ENCODE measurements at places on chromosomes 3 and 15.

DNA sequence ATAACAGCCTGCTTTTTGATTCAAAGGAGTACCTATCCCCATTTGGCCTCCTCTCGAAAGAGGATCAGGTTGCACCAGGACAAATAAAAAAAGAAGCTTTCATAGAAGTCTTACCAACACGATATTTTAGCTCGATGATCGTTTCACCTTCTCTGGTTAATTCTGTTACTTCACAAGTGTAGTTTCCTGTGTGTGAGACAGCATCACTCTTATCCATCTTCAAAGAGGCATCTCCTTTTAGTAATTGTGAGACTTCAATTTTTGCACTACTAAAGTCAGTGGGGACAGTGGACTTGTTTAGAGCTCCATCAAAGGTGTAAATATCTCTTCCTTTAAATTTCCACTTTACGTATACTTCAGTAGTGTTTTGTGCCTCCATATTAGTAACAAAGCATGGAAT lies 11.0 kb downstream of the CD47 start:
- DNase-seq, result no peak

DNA sequence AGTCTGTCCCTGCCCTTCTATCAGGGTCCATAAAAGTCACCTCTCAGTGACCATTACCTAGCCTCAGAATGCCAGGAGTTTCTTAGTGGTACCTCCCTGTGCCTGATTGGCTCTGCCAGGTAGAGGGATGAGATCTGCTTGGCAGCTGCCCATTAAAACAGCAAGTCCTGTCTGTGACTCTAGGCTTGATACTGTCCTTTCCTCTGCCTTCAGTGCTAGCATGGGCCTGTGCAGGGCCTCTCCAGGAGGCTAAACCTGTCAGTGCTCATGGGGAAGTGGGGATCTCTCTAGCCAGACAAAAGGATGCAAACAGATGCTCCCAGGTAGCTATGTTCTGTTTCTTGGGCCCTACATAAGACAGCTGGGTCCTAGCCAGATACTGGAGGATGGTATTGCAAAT lies 10.0 kb upstream of the MANF start:
- no peak for DNase-seq

GRCh38 chr3:157127831-157128767 lies 31.8 kb downstream of the CCNL1 start:
- DNase-seq, result peak; percentile 84

GRCh38 chr3:142777927-142778326 lies 54.1 kb downstream of the TRPC1 start:
- no peak for DNase-seq

GRCh38 chr3:16802389-16802788 lies 82.4 kb upstream of the PLCL2 start:
- peak; percentile 11 for DNase-seq

DNA sequence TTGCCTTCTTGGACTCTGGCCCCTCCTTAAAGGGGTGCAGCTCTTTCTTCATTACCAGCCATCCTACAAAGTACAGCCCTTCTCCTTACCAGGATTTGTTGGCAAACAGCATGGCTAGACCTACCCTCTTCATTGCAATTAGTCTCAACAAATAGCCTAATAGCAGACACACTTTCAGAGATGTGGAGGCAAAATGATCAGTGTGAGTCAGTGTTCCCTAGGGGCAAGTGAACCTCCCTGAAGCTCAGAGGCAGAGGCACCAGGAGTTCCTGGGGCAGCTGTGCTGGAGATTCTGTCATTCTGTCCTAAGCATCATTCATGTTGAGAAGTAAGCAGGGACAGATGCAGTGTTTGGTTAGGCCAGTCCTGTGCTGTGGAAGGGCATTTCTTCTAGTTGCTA lies 14.6 kb upstream of the MECOM start:
- no peak for DNase-seq

- DNase-seq, result peak; percentile 45
Observed at GRCh38 chr3:190514413-190515153, 698 bp downstream of the IL1RAP start.

DNA sequence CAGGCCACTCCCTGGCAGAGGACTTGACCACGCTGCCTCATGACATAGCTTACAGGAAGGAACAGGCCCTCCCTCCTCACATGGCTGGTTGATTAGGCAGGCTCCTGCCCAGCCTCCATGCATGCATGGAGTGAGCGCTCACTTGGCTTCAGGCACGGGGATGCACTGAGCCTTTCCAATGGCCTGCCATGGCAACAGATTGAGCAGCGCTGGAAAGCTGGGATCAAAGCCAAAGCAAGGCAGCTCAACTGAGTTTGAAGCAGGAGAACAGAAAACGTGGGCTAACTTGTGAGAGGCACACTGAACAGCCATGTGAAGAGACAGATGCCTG lies 5.9 kb upstream of the GRAMD2A start:
- DNase-seq, result peak; percentile 90

DNA sequence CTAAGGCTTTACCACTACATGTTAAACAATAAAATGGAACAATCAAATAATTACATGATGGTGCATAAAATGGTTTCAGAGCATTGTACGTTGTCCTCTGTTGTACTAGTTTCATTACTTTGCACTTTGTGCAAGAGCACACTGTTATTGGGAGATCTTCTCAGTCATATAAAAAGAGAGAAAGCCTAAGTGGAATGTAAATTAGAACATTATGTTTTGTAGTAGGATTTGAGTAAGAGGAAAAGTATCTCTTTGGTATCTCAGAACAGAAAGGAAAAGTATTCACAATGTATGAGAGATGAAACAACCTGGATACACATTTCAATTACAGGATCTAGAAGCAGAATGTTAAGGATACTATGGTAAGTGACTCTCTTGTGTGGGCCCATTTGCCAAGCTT lies 26.9 kb upstream of the PLSCR2 start:
- no peak for DNase-seq

DNA sequence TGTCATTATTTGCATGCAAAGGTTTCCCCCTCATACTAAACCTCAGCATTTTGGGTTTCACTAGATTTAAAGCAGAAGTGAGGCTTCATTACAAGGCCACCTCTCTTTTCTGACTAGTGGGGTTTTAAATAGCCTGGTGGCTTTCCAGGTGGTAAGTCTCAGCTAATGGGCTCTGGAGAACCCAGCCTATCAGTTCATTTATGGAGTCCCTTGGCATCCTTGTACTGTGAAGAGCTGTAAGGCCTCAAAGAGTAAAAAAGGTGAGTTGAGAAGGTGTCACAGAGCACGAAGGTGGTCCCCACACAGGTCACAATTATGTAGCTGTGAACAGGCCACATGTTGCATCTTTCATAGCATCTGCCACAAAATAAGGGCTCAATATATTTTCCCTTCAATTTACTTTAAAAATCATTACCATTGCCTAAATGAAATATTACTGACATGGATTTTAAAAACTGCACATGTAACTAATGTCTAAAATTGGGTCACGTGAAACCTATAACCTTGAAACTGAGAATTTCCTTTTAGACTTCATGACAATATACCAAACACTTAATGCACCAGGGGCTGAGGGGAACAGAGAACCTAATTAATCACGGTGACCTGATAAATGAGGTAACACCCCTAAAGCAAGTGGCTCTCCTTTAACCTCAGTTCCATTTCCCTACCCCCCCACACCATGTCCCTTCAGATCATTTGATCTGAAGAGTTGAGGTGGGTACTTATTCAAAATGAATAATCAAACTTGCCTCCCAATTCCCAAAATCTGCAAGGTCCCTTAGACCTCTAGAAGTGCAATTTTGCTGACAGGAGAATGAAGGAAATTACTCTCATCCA lies 1.3 kb downstream of the NGLY1 start:
- DNase-seq, result no peak

DNA sequence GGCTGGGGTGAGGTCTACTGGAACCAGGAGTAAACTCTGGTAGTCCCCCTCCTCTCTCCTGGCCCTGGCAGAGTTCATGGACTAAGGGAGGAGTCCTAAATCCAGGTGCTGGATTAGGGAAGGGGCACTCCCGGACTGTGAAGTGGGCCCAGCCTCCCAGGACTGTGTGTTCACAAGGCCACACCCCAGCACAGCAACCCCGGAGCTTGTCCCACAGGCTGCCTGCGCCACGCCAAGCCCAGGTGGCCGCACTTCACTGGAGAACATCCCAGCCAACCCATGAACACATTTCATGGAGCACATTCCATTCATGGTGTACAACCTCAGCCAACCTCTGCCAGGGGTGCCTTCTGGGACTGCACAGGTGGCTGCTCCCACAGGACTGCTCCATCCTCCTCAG lies 8.2 kb downstream of the ARPIN start:
- DNase-seq, result no peak

GRCh38 chr3:168088106-168088720 lies 7.5 kb downstream of the GOLIM4 start:
- no peak for DNase-seq

DNA sequence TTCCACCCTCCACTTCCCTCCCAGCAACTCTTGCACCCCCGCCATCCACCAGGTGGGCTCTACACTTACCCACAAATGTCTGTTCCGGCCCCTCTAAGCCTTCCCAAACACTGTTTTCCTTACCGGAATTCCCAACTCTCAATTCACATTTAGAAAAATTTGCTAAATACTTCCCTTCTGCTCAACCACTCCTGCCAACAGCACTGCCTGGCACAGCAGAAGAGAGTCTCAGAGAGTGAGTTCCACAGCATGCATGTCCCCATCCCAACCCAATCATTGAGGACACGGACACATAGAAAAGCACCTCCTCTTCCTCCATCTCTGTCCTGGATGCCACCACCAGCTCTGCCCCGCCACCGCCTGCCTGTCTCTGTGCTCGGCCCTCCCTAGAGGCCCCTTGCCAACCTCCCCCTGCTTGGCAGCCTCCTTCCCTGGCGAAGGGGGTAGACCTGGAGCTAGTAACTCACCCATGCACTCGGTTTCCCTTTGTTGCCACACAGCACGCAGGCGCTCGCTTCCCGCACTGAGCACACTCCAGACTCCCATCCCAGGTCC lies 66.2 kb upstream of the SLC6A1 start:
- DNase-seq, result no peak

DNA sequence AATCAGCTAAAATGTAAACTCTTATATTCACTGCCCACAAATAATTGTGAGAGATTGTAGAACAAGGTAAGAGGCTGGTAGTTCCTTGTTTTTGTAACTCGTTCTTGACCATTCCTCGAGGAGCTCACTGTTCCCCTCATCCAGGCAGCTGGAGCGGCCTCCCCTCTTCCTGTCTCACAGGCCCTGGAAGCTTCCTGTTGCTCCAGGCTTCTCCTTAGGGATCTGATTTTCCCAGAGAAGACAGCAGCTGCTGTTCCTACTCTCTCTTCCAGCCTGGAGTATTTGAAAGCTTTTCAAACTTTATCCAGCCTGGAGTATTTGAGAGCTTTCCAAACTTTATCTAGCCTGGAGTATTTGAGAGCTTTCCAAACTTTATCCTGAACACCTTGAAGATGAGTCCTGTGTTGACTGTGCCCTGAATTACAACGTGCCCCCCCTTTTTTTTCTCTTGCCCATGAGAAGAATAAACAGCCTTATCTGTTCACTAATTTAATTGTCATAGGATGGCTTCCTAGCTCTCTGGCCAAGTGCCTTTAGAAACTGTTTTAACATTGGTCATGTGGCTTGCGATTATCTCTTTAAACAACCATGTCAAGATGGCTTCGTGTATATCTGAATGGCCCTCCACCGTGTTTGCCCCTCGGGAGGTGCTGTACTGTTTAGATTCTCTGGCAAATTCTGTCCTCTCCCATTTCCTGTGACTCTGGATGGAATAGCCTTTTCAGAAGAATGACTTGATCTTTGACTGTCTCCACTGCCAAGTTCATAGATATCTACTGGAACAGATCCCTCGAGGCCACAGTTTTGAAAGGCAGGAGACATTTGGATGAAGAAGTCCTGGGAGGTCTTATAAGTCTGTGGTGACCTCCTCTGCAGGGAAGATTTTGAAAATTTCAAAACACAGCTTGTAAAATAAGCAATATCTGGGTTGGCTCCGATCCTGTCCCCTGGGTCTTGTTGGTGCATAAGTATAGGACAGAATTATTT lies 4.8 kb downstream of the ADAMTSL3 start:
- DNase-seq, result no peak

GRCh38 chr15:82294061-82294690 lies 31.6 kb downstream of the SAXO2 start:
- no peak for DNase-seq

DNA sequence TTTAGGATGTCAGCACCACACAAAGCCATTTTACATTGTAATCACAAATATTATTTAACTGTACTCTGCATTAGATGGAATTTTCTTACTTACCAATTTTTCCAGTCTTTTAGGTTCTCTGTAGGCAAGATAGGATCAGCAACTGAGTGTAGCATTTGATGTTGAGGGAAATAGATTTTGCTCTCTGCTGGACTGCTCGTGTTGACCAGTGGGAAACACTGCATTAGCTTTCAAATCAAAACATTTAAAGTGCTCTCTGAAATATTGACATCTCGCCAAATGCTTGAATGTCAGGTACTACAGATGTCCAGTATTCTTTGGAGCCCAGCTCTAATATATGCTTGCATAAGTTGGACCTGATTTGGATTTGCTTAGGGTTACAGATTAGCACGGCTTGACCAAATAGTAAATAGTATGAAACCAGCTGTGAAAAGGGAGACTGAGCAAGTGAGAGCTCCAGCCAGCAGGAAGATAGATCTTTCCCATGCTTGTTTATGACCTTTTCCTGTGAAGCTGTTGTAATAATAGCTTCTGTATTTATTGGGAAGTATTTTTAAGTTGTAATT lies 29.5 kb downstream of the P2RY14 start:
- no peak for DNase-seq

- DNase-seq, result peak; percentile 56
Observed at GRCh38 chr15:91049378-91050127, 27.2 kb upstream of the VPS33B start.

DNA sequence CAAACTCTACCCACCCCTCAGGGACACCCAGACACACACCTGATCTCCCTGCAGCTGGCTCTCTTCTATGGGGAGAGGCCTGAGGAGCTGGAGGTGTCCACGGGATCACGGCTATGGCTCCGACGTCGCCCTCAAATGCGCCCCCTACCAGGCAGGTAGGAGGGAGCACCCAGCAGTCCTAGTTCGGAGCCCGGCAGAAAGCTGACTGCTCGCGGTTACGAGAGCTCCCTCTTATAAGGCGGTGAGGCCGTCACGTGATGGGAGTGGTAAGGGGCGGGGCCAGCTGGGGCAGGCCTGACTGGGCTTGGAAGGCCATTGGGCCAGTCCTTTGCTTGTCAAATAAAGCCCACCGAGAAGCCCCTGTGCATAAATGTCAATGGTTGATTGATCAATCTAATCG lies at the start of gene PRR20G:
PRR20G (minus strand) TSS at position 207 of the 400 bp plus-strand sequence. CDS start 681 bp downstream, outside the sequence.
- no peak for DNase-seq

- no peak for DNase-seq
Observed at GRCh38 chr15:96363707-96364106, 33.2 kb downstream of the NR2F2 start.

DNA sequence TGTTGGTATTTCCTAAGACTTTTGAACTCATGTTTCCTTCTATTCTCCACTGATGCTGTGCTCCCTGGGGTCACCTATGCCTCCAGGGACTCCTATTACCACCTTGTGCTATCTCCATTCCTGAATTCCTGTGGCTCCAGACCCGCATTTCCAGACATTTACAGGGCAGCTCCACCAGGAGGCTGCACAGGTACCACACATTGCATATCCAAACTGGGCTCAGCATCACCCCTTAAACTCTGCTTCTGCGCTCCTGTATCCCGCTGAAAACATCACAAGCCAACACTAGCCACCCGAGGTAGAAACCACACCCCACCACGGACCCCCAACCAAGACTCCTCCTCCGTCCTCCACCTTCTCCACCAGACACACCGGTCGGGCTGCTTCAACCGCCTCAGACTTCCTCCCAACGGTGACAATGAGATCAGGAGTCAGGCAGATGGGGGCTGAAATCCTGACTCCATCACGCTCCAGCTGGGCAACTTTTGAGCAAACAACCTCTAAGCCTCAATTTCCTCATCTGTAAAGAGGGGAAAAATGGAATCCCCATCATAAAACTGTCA lies 10.4 kb downstream of the TNK2 start:
- no peak for DNase-seq

All from HFFc6 (cell line).